Activated CD4-positive, alpha-beta T cell treated with anti-CD3 and anti-CD28 coated beads, Interleukin-2, amount 10 ng/mL, durations not matched to agents 24 days and 14 days (primary cell): ENCODE measurements at places on chromosomes 3 and 15. TPM values are rescaled to one million over a fixed set of nuclear protein-coding genes. Genes with fewer than 3 reads are reported as not detected.

Gene FGF7
- not detected in 2 replicates for total RNA-seq

Gene AHSG
- total RNA-seq: not detected in 2 replicates

Gene CD200R1L
- total RNA-seq: not detected in 2 replicates

Gene SEMA6D
- not detected in 2 replicates for total RNA-seq

Gene AMT
- total RNA-seq: 2.6 and 3.7 TPM in 2 replicates

Gene SPATA12
- not detected in 2 replicates for total RNA-seq

Gene DUOXA2
- not detected in 2 replicates for total RNA-seq

DNA sequence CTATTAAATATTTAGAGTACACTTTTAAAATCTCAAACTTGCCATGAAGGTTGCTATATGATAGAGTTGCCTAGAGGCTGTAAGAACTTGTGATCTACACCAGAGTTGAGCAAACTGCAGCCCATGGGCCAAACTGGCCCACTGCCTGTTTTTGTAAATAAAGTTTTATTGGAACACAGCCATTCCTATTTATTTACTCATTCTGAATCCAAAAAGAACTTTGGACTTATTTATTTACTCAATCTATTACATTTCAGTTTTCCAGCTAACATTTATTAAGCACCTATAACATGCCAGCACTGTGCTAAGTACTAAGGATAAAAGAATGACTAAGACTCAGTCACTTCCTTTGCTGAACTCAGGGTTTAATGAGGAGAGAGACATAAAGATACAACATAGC lies 403.6 kb downstream of the ERC2 start:
- H3K27ac ChIP-seq: no peak overlapping the region
- H3K4me1 ChIP-seq: no peaks in the 10 kb centered on the region
- H3K36me3 ChIP-seq: no peaks in the 10 kb centered on the region
- no peaks in the 10 kb centered on the region for H3K27me3 ChIP-seq
- no peak overlapping the region for H3K4me3 ChIP-seq
- no peak for DNase-seq

- peaks cover 6% of the 10 kb centered on the region for H3K36me3 ChIP-seq
- no peak overlapping the region for H3K4me3 ChIP-seq
- peaks cover 2% of the 10 kb centered on the region for H3K4me1 ChIP-seq
- no peaks in the 10 kb centered on the region for H3K27me3 ChIP-seq
- H3K27ac ChIP-seq: no peak overlapping the region
Observed at GRCh38 chr3:15450438-15451215, 23.2 kb downstream of the EAF1 start.

GRCh38 chr3:116671151-116671550 lies 38.4 kb upstream of the TUSC7 start:
- H3K4me1 ChIP-seq: no peaks in the 10 kb centered on the region
- no peak for DNase-seq
- no peak overlapping the region for H3K27ac ChIP-seq
- no peaks in the 10 kb centered on the region for H3K27me3 ChIP-seq

- H3K4me1 ChIP-seq: peaks cover 18% of the 10 kb centered on the region
- no peak for DNase-seq
- peak overlapping the region; percentile 63 for H3K4me3 ChIP-seq
- H3K27me3 ChIP-seq: no peaks in the 10 kb centered on the region
Observed at GRCh38 chr15:62046078-62046743, 14.0 kb downstream of the VPS13C start.

GRCh38 chr3:42014921-42015533 lies 53.1 kb upstream of the ULK4 start:
- H3K4me1 ChIP-seq: peaks cover 47% of the 10 kb centered on the region
- H3K4me3 ChIP-seq: peak overlapping the region; percentile 95
- H3K27ac ChIP-seq: peak overlapping the region; percentile 93
- H3K27me3 ChIP-seq: no peaks in the 10 kb centered on the region
- DNase-seq: peak; percentile 67

GRCh38 chr3:150484410-150484809 lies 61.9 kb downstream of the SERP1 start:
- no peaks in the 10 kb centered on the region for H3K36me3 ChIP-seq
- no peak overlapping the region for H3K27ac ChIP-seq
- peaks cover 4% of the 10 kb centered on the region for H3K27me3 ChIP-seq

DNA sequence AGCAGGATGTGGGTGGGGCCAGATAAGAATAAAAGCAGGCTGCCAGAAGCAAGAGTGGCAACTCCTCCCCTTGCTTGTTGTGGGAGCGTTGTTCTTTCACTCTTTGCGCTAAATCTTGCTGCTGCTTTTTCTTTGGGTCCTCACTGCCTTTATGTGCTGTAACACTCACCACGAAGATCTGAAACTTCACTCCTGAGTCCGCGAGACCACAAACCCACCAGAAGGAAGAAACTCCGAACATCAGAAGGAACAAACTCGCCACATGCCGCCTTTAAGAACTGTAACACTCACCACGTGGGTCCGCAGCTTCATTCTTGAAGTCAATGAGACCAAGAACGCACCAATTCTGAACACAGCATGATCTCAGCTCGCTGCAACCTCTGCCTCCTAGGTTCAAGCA lies 72.9 kb downstream of the IL12A start:
- peaks cover 4% of the 10 kb centered on the region for H3K27me3 ChIP-seq
- no peaks in the 10 kb centered on the region for H3K36me3 ChIP-seq
- H3K4me3 ChIP-seq: peak overlapping the region; percentile 58

GRCh38 chr15:60551147-60551780 lies 72.3 kb upstream of the ICE2 start:
- peak; percentile 78 for DNase-seq
- no peaks in the 10 kb centered on the region for H3K27me3 ChIP-seq
- peaks cover 73% of the 10 kb centered on the region for H3K4me1 ChIP-seq

GRCh38 chr3:134477002-134477401 lies 8.8 kb downstream of the ANAPC13 start:
- peaks cover 3% of the 10 kb centered on the region for H3K4me1 ChIP-seq
- H3K4me3 ChIP-seq: no peak overlapping the region
- H3K36me3 ChIP-seq: peaks cover 31% of the 10 kb centered on the region
- H3K27ac ChIP-seq: no peak overlapping the region
- no peaks in the 10 kb centered on the region for H3K27me3 ChIP-seq
- no peak for DNase-seq

DNA sequence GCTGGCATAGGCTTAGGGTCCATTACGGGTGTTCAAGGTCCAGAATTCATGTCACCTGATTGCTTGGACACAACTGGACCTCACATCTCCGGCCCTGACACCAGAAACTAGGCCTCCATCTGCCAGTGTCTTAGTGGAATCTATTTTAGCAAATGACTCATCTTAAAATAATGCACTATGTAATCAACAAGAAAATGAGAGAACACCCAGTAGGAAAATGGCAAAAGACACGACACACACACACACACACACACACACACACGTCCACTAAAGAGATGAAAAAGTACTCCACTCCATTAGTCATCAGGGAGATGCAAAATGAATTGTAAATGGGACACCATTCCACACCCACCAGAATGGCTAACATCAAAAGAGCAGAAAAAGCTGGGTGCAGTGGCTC lies 11.2 kb downstream of the APBA2 start:
- H3K4me3 ChIP-seq: no peak overlapping the region
- no peaks in the 10 kb centered on the region for H3K4me1 ChIP-seq
- H3K36me3 ChIP-seq: no peaks in the 10 kb centered on the region
- no peak for DNase-seq
- H3K27me3 ChIP-seq: peaks cover 3% of the 10 kb centered on the region

GRCh38 chr3:31522152-31522551 lies 10.6 kb upstream of the STT3B start:
- H3K36me3 ChIP-seq: no peaks in the 10 kb centered on the region
- peak overlapping the region; percentile 14 for H3K27ac ChIP-seq
- H3K27me3 ChIP-seq: no peaks in the 10 kb centered on the region
- H3K4me1 ChIP-seq: peaks cover 8% of the 10 kb centered on the region

DNA sequence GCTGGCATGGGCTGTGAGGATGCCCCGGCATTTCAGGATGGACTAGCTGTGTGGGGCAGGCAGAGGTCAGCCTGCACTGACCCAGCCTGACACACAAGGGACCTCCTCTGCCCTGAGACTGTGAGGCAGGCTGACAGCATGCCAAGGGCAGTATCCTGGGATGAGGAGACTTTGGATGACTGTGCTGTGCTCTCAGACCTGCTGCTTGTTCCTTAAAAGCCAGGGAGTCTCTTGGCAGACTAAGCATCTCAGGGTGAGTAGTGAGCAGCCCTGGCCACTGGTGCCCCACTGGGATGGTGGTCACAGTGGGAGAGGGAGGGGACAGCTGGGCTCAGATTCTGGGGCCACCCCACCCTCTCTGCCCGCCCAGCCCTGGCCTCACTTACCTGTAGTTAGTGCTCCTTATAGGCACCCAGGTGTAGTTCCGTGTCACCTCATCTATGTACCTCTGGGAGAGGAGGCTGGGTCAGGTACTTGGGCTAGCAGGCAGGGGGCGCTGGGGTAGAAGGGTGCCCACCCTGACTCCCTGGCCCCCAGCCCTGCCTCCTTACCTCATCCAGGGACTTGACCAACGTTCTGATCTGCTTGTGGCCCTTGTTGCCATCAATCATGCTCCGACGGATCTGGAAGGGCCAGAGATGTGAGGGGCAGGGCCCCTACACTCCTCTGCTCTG lies 16.1 kb upstream of the TMEM115 start:
- H3K27me3 ChIP-seq: peaks cover 3% of the 10 kb centered on the region
- H3K4me1 ChIP-seq: peaks cover 4% of the 10 kb centered on the region
- H3K4me3 ChIP-seq: no peak overlapping the region
- no peaks in the 10 kb centered on the region for H3K36me3 ChIP-seq

DNA sequence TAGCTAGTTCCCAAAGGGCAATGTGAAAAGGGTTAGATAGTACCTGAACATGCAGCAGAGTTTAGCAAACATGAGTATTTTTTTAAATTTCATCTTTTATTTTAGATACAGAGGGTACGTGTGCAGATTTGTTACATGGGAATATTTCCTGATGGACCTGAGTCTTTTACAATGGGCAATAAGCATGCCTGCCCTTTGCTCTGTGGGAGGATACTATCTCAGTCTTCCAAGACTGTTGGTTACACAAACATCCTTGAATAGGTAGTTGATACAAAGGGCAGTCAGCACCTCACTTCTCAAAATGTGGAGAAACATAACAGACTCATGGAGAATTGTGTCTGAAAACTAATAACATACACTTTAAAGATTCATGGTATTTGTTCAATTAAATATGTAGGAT lies 103.3 kb downstream of the GOLIM4 start:
- no peaks in the 10 kb centered on the region for H3K36me3 ChIP-seq
- H3K4me3 ChIP-seq: no peak overlapping the region
- H3K27me3 ChIP-seq: peaks cover 6% of the 10 kb centered on the region
- no peak for DNase-seq
- H3K4me1 ChIP-seq: no peaks in the 10 kb centered on the region

DNA sequence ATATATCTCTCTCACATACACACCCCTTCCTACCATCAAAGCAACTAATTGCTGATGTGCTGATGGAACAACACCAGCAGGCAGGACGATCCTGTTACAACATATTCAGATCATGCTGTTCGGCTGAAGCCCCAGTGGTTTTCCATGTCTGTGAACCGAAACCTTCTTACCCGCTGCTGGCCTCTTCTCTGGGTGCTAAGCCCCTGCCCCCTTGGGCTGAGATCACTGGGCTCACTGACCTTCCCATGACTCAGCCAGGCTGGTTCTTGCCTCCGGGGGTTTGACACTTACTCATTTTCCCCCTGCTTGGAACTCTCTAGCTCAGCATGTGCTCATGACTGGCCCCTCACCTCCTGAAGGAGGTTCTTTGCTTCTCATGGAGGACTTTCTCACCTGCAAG lies 122.0 kb upstream of the RGMA start:
- H3K27me3 ChIP-seq: peaks cover 2% of the 10 kb centered on the region
- no peaks in the 10 kb centered on the region for H3K4me1 ChIP-seq
- H3K36me3 ChIP-seq: no peaks in the 10 kb centered on the region
- no peak for DNase-seq
- no peak overlapping the region for H3K4me3 ChIP-seq
- no peak overlapping the region for H3K27ac ChIP-seq

DNA sequence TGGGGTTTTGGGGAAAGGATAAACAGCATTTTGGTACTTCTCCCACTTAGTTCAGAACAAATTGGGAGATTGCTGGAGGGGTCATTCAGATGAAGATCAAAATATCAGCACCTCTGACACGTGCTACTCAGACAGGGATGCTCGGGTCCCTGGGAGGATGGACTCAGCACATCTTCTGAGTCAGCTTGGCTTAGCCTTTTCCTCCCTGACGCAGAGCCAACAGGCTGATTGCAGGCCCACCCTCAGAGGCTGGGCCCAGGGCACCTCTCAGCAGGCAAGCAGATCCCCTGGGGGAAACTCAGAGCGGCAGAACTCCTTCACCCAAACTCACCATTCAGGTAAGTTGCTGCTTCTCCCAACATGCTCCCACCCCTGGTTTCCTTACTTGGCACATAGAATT lies 304.9 kb downstream of the TLE3 start:
- H3K4me3 ChIP-seq: no peak overlapping the region
- DNase-seq: no peak
- no peaks in the 10 kb centered on the region for H3K36me3 ChIP-seq
- H3K27me3 ChIP-seq: peaks cover 6% of the 10 kb centered on the region
- H3K4me1 ChIP-seq: peaks cover 2% of the 10 kb centered on the region
- no peak overlapping the region for H3K27ac ChIP-seq

GRCh38 chr3:46947981-46948791 lies 28.4 kb downstream of the CCDC12 start:
- H3K27ac ChIP-seq: peak overlapping the region; percentile 94
- no peaks in the 10 kb centered on the region for H3K27me3 ChIP-seq
- peak; percentile 87 for DNase-seq
- peaks cover 71% of the 10 kb centered on the region for H3K4me1 ChIP-seq
- peak overlapping the region; percentile 80 for H3K4me3 ChIP-seq

GRCh38 chr15:68774521-68775235 lies 46.0 kb downstream of the ANP32A start:
- no peaks in the 10 kb centered on the region for H3K27me3 ChIP-seq
- H3K36me3 ChIP-seq: peaks cover 20% of the 10 kb centered on the region
- DNase-seq: no peak
- H3K27ac ChIP-seq: no peak overlapping the region
- peaks cover 2% of the 10 kb centered on the region for H3K4me1 ChIP-seq

- no peaks in the 10 kb centered on the region for H3K27me3 ChIP-seq
- H3K27ac ChIP-seq: no peak overlapping the region
- DNase-seq: no peak
- peaks cover 24% of the 10 kb centered on the region for H3K4me1 ChIP-seq
Observed at GRCh38 chr3:105674437-105675065, 194.3 kb downstream of the CBLB start.

- peaks cover 5% of the 10 kb centered on the region for H3K36me3 ChIP-seq
- peak overlapping the region; percentile 49 for H3K4me3 ChIP-seq
- peak overlapping the region; percentile 90 for H3K27ac ChIP-seq
- peaks cover 37% of the 10 kb centered on the region for H3K4me1 ChIP-seq
- DNase-seq: no peak
Observed at GRCh38 chr3:188390343-188390718, 236.4 kb downstream of the LPP start.

DNA sequence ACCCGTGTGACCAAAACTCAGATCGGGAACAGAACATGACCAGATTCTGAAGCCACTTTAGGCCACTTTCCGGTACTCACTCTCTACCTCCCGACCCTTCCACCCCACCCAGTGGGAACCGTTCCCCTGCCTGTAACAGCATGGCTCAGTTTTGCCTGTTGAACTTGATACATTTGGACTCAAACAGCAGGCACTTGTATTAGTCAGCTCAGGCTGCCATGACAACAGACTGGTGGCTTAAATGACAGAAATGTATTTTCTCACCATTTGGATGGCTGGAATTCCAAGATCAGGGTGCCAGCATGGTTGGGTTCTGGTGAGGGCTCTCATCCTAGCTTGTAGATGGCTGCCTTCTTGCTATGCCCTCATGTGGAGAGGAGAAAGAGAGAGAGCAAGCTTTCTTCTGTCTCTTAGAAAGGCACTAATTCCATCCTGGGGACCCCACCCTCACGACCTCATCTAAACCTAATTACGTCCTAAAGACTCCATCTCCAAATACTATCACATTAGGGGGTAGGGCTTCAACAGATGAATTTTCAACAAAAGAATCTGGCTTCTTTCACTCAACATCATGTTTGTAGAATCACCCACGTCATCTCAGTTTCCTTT lies 9.3 kb upstream of the SSUH2 start:
- peaks cover 6% of the 10 kb centered on the region for H3K27me3 ChIP-seq
- H3K4me1 ChIP-seq: no peaks in the 10 kb centered on the region
- no peak overlapping the region for H3K27ac ChIP-seq
- no peaks in the 10 kb centered on the region for H3K36me3 ChIP-seq
- no peak for DNase-seq
